ENCODE measurements at places on chromosomes 16 and 17.

DNA sequence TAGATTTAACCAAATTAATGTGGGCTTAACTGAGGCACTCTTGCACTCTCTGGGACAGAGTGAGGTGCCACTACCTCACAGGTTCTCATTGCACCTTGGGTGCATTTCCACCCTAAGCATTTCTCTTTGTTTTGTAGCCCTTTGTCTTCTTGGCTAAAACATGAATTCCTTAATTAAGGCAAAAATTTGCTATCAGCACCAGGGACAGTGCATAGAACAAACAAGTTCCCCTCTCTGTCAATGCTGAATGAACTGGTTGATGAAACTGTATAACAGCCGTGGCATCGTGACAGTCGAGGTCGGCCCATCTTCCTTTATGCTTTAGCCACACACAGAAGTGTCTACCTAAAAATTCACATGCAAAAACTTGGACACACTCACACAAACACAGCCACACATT is 74.8 kb downstream of the HS3ST2 start:
- no peak for DNase-seq

- DNase-seq = peak; percentile 80
These were observed 215.2 kb downstream of the ZFHX3 start for GRCh38 chr16:72832621-72833248.

DNA sequence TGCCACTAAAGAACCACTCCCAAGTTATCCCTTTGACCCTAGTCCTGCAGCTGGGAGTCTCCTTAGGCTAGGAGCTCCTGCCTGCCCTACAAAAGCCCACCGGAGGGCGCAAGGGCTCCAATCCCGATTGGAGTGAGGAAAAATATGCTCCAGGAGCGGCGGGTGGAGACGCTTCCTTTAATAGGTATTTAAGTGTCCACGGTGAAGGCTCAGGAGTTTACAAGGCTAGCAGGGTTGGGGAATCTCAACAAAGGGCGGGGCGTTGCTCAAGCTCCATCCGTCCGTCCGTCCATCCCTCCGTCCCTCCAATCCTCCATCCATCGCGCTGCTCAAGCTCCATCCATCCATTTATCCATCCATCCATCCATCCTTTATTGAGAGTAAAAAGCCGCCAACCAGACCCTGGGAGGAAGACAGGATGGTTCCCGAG is 556 bp upstream of the SPNS1 start:
- DNase-seq = no peak

DNA sequence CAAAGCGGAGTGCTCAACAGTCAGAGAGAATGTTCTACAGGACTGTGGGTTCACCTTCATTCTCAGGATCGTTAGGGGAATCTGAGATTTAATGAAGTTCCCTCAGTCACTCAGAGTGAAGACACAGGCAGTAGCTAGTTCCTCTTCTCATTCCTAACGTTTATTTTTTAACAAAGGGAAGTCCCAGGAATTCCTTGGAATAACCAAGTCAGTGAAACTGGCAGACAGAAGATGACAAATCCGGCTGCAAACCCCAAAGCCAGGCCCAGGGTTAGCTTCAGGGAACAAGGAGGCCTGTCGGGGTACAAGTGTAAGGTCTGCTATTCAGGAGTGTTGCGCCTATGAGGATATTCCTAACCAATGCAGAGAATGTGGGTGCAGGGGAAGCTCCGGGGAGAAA is 42.0 kb downstream of the COTL1 start:
- DNase-seq = no peak

- no peak for DNase-seq
These were observed 1.0 kb downstream of the TOP2A start for GRCh38 chr17:40416671-40417070.

GRCh38 chr17:79648181-79648831 is 37.5 kb upstream of the RBFOX3 start:
- DNase-seq = peak; percentile 9

Data from lower leg skin (tissue), 4 donors.